ENCODE measurements at places on chromosomes 1 and 21.

- DNase-seq = no peak
Observed at GRCh38 chr21:46437511-46437910, 21.2 kb upstream of the DIP2A start.

GRCh38 chr1:95753382-95754016 is 519.5 kb downstream of the RWDD3 start:
- no peak for DNase-seq

DNA sequence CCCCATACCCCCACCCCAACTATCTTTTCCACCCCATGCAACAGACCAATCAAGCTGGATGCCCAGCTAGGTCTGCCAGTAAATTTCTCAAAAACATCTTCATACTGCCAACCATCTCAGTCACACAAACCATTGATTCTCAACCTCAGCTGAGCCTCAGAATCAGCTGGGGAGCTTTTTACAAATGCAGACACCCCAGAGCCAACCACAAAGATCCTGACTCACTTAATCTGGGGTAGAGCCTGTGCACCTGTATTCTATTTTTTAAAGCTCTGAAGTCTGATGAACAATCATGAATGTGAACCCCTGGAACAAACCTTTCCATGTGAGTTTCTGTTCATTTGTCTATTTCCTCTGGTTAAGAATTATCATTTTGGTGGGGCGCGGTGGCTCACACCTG is 66.0 kb downstream of the ZNF281 start:
- DNase-seq = no peak

DNA sequence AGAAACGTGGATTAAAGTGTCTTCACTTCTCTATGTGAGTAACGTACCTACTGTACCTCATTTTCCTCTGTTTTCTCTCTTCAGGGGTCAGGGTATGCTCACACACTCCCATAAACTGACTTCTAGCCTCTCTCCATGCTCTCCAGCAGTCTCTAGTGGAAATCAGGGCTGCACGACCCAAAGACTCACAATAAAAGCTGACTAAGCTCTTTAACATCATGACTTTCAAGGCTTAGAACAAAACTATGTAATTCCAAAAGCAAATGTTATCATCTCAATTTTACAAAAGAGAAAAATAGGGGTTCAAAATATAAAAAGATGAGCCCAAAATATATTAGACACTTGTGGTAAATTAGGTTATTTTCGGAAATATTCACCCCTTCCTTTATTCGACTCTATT is 62.5 kb upstream of the KRTAP11-1 start:
- DNase-seq = no peak

GRCh38 chr1:43651188-43651587 is 1.2 kb downstream of the KDM4A start:
- no peak for DNase-seq

DNA sequence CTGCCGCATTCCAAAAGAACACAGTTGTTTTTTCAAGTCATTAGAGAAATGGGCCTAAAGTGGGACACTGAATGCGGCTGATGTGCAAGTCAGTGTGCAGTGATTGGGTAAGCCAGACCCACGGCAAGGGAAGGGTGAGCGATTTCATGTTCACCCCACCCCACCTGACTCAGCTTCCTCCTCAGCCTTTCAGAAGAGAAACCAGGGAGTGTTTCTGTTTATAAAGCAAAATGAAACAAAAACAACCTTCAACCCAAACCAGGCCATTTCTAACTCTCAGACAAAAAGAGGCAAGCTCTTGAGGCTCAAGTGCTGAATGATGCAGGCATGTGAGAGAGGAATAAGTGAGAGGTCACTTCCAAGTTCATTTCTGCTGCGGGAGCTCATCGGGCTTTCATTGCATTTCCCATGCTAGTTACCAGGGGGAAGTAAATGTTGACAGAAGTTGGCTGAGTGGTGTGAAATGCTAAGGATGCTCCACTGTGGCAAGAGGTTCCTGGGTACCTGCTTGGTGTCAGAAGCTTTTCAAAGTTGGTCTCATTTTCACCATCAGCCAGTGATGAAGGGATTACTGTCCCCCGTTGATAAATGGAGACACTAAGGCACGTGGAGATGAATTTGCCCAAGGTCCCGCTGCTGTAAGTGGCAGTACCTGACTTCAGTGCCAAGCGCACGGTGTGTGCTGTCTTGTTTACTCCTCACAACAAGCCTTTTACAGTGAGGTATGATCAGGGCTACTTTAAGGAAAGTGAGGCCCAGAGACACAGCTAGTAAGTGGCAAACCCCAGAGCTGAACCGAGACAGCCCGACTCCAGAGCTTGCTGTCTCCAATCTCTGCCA is 29.1 kb downstream of the STPG1 start:
- DNase-seq = peak; percentile 64

- no peak for DNase-seq
Observed at GRCh38 chr1:87686136-87686495, 357.4 kb downstream of the LMO4 start.

- no peak for DNase-seq
Observed at GRCh38 chr1:23593556-23594148, 34.4 kb upstream of the ID3 start.

DNA sequence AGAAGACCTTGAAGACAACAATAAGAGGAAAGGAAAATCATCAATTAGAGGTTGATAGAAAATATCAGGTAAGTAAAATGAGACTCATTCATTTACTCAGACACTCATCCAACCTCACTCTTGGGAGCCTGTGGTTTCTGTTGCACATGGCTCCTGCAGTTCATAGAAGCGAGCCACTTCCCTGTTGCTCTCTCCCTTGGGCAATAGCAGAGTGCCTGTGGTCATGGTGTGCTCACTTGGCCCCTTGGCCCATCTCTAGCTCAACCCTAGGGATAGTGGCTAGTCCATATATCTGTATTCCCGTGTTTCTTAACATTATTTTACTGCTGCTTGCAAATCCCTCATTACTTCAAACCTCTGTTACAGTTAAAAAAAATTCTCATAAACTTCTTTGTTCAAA is 368.6 kb downstream of the PTPRC start:
- DNase-seq = no peak

GRCh38 chr1:40096646-40096976 is 441 bp downstream of the PPT1 start:
- no peak for DNase-seq

DNA sequence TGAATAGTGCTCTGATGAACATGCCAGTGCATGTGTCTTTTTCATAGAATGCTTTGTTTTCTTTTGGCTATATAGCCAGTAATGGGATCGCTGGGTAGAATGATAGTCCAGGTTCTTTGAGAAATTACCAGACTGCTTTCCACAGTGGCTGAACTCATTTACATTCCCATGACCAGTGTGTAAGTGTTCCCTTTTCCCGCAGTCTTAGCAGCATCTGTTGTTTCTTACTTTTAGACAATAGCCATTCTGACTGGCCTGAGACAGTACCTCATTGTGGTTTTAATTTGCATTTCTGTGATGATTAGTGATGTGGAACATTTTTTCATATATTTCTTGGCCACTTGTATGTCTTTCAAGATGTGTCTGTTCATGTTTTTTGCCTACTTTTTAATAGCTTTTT is 784.5 kb downstream of the USP25 start:
- DNase-seq = no peak

DNA sequence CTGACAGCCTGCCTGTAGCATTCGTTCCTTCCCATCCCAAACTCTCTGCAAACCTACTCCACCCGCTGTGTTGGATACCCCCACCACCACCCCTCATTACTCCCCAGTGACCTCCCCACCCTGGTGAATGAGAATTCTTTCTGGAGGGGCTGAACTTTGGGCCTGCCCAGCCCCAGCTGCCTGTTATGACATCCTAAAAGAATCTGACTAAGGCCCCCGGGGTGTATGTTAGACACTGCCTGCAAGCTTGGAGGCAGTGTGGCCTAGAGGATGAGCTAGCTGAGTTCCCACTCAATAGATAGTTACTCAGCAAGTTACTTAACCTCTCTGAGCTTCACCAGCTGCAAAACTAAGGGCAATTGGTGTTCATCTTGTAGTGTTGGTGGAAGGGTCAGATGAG is 110.2 kb upstream of the FGGY start:
- DNase-seq = peak; percentile 69

GRCh38 chr1:43383449-43383848 is 6.2 kb downstream of the MED8 start:
- DNase-seq = no peak

GRCh38 chr1:232664844-232665777 is 35.2 kb upstream of the SIPA1L2 start:
- no peak for DNase-seq

- DNase-seq = no peak
Observed at GRCh38 chr21:34528131-34528561, 16.1 kb upstream of the KCNE1 start.

- DNase-seq = no peak
Observed at GRCh38 chr1:66585002-66585401, 51.0 kb downstream of the SGIP1 start.

DNA sequence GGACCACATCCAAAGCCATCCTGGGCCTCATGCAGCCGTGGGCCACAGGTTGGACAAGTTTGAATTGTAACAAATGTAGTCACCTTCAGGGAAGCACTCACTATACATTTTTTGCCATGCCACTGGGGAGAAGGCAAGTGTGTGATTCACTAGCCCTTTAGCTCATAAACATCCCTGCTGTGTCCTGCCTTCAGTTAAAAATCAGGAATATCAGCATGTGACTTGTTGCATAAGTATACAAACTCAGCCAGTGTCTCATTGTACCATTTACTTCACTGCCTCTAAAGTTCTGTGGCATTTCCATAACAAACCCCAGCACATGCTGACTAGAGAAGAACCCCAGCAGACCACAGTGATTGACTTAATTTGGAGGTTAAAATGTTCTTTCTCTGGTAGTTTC is 142.0 kb upstream of the C1orf105 start:
- DNase-seq = peak; percentile 50

GRCh38 chr1:61182049-61182448 is 99.7 kb downstream of the NFIA start:
- peak; percentile 83 for DNase-seq

GRCh38 chr1:57019236-57019839 is 53.5 kb upstream of the C8B start:
- DNase-seq = no peak

GRCh38 chr1:85681087-85681486 is 27.1 kb downstream of the ZNHIT6 start:
- DNase-seq = peak; percentile 62

DNA sequence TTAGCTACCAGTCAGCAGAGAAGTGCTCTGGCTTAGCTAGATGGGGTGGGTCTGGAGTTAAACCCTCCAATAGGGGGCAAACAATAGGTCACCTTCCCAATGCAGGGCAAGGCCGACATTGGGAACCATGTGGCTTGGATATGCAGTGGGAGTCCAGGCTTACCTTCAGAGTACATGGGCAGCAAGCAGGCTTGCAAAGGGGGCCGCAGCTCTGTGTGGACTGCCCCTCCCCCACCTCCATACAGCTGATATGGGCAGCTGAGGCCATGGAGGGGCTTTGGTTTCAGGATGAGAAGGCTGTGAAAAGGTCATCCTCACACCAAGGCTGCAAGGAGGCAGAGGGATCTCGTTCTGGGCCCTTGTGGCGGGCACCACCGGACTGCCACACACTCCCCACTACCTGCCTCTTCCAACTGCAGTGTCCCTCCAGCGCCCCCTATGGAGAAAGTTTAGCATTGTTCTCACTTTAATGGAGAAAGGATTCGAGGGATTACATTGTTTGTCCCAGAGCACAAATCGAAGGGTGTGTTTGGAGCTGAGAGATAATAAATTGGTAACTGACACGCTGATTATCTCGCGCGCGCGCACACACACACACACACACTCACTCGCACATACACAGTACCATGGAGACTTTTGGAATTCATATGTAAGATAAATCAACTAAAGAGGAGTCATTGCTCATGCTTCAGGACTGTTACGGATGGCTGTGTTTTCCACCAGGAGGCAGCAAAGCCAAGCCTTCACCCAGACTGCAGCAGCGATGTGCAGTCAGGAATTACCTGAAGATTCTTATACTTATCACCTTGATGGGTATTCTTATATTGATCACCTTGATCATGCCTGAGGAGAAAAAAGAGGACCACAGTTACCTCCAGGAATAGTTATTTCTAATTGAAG is 7.0 kb upstream of the SMCP start:
- DNase-seq = no peak

- no peak for DNase-seq
Observed at GRCh38 chr1:61226791-61227567, 144.6 kb downstream of the NFIA start.

- DNase-seq = no peak
Observed at GRCh38 chr21:45995686-45996179, 14.2 kb downstream of the COL6A1 start.

GRCh38 chr1:205936311-205936710 is 6.9 kb downstream of the SLC26A9 start:
- no peak for DNase-seq

DNA sequence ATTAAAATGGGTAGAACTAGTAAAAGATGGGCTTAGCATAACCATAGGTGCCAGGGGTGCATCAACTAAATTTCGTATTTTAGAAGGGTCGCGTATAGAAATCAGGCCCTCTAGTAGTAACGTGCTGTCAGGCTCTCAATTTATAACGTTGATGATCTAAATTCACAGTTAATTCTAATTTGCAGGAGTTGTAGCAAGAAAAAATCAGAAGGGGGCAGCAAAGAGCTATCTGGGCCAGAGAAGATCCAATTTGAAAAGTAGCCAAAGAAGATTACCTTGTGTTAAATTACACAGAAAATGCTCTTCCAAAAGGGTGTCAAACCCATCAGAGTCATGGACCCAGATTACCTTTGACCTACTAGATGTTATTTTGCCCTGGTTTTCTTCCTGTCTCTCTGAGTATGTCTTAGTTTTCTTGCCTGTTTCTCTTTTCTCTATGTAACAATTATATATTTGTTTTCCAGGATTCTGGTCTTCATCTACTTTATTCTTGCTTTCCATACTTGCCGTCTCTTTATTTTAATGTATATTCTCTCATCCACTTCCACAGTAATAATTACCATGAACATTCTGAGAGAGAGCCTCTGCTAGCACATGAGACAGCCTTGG is 1030.9 kb downstream of the AMY1C start:
- DNase-seq = peak; percentile 23

DNA sequence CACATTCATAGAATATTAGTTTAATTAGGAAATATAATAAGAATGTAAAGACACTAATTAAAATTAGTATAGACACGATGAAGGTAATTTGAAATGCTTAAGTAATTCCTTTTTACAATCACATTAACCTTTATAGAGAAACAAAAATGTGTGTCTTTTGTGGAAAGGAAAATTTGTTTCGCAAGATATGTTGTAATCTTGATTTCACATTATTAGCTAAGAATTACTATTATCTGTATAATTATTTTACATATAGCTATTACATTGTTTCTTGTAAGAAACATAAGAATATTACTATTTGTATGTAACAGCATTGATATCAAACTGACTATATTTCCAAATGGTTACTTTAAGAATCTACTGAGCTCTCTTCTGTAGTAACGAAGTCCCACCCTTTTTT is 111.2 kb downstream of the PTPRC start:
- DNase-seq = no peak

DNA sequence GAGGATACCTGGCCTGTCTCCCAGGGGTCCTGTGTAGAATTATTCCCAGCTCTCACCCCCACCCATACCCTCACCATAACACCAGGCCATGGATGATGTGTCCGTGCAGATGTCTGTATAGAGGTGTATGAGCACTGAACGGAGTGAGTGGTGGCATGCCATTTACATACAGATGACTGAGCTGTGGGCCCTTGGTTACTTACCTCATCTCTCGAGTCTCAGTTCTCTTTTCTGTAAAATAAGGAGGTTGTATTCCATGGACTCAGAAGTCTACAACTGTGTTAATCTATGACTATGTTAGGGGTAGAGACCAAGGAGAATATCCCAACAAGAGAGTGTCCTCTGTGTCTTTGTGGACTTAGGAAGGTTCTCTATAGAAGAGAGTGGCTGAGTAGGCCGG is 65.6 kb upstream of the CD1D start:
- no peak for DNase-seq

GRCh38 chr1:65003316-65003664 is 36.9 kb upstream of the JAK1 start:
- DNase-seq = no peak

All from brain microvascular endothelial cell (primary cell).